ENCODE measurements at places on chromosomes 11 and 22.

- no peak for DNase-seq
Observed at GRCh38 chr11:79081471-79082031, 359.3 kb downstream of the TENM4 start.

- no peak for DNase-seq
Observed at GRCh38 chr22:49381595-49382450, 445.9 kb downstream of the BRD1 start.

DNA sequence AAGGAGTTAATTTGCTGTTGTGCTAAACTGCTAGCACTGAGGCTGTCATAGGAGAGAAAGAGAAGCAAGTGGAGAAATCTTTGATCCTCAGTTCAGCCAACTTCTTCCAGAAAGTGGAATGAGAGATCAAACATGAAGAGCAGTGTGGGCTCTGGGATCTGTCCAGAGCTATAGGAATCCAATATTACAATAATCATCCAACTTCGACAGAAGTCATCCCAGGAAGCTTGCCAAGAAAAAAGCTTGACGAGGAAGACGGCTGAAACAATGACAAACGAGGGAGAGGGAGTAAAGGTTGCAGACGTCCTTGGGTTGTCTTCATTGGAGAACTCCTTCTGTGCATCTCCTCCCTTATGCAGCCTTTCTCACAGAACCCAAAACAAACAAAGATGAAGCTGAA is 496.2 kb downstream of the INSC start:
- no peak for DNase-seq

DNA sequence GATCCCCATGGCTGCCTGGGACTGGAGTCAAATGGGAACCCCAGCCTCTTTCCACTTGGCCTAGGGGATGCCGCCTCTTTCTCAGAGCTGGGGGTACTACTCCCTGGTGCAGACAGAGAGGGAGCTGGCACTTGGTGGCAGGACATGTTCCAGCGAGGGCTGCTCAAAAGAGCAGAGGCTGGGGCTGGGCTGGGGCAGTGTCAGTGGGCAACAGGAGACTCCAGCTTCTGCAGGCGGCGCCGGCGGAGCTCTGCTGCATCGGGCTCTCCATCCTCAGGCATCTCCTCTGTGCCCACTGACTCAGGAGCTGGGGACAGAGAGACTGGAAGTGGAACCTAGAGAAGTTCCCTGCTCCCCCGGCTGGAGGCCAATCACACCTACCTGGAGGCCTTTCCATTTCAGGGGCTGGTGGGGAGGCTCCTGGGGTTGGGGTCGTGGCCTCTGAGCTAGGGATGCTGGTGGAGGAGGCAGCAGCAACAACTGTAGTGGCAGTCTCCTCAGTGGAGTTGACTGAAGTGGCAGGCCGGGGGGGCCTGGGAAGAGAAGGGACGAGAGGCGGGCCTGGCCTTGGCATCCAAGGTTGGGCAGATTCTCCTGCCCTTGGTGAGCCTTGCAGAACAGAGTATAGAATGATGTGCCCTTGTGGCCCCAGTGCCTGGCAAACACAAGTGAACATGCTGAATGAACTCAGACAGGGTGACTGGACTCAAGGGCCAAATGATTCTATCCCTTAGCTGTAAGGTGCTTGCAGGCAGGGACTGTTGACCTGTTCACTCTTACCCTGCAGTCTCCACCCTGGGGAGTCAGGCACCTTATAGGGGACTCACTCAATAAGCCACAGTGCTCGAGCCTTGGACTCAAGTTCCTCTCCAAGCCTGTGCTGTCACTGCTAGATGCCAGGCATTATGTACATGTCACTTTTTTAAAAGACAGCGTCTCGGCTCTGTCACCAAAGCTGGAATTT is 5.9 kb downstream of the SYVN1 start:
- no peak for DNase-seq

- no peak for DNase-seq
Observed at GRCh38 chr11:57773026-57773598, 11.5 kb downstream of the CTNND1 start.
